H54 (cell line): ENCODE measurements at places on chromosomes 7 and 10.

DNA sequence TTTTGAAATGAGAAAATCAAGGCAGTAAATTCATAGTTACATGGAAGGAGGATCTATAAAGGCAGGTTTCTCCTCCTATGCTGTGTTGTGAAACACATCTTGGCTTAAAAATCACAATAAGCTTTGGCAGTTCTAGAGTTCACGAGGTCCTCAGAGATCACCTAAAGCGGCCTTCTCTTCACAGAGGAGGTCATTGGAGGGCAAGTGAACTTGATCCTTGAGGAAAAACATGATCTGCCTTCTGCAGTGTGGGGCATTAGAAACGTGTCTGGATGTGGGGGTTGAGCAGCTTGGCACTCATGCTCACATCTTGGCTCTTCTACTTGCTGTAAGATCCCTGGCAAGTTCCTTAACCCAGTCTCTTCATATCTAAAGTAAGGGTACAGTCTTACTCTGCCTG is 96.1 kb upstream of the BMPER start:
- DNase-seq = no peak

- DNase-seq = no peak
These were observed 7.0 kb upstream of the MUC17 start for GRCh38 chr7:101012931-101013330.

- no peak for DNase-seq
These were observed 200.6 kb upstream of the COBL start for GRCh38 chr7:51517187-51517586.

DNA sequence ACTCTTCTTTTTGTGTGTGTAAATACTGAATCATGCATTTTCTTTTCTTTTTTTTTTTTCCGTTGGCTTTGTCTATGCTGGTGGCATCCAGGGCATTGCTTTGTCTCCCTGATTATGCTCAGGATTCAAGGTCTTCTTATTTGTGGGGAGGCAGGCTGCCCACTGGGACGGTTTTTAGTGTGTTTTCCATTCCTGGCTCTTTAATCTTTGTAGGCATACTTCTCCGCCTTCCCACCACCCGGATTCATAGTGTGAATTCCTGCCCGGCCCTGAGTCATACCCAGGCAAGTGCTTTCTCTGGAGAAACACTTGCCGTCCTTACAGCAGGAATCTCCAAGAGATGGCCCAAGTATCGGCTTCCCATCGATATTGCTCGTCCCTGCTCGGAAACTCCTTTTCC is 5.2 kb downstream of the ZNF655 start:
- peak; percentile 40 for DNase-seq

DNA sequence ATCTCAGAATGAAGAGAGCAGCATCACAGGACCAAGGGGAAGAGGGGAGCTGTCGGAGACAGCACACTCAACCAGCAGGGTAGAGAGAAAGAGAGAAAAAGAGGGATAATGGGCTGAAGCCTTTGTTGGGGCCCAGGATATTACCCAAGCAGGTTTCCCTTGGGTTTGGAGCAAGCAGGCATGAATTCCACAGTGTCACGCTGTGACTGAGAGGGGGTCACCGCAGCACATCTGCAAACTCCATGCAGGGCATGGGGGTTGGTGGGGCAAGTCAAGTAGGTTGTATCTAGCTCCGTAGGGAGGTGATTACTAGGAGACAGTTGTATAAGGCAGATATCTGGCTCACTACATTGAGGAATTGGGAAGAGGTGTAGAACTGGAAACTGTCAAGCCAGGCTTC is 42.2 kb upstream of the SEMA3E start:
- DNase-seq = no peak

DNA sequence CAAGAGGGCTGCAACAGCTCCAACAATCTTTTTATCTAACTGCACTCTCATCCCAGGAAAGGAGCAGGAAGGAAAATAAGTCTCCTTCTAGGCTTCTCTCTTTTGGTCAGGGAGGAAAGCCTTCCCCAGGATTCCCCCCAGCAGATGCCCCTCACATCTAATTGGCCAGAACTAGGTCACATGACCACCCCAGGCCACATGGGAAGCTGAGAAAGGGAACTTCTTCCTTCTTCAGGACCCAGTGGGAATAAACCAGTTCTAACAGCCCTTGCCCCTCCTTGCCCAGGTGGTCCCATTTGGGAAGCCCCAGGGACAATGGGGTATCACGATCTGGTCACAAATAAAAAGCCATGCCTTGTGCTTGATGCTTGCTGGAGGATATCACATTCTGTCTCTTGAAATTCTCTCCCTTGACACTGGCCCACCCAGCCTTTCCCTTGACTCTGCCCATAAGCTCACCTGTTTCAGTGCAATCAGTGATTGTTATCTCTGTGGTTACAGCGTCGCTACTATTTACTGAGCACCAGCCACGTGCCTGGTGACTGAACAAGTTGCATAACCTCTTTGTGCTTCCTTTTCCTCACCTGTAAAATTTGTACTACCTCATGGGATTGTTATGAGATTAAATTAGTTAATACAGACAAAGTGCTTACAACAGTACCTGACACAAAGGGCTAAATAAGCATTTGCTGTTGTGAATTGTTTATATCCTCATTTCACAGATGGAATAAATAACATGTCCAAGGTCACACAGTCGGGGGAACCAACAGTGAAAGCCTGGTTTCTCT is 9.0 kb upstream of the TACR2 start:
- DNase-seq = no peak

- DNase-seq = no peak
These were observed 646.8 kb upstream of the NRP1 start for GRCh38 chr10:33981301-33981700.

DNA sequence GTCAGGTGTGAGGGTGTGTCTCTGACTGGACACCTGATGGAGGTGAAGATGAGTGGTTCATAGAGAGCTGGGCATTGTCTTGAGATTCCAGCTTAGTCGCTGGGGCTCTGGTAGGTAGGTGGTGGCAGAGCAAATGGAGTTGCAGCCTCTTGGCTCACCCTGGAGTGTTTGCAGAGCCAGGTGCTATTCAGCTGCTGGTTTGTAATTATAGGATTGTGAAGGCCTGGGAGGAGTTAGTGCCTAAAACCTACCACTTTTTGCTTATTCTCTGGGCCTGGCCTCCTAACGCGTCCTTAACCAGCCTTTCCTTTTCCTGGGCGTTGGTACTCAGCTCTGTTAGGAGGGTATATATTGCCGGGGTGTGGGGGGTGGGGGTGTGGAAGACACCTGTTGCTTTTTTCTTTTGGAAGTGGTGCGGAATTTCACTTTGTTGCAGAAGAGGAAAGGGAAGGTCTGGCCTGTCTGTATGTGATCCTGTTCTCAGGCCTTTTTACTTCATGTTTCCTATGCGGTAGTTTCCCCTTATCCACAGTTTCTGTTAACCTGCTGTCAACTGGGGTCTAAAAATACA is 3.2 kb downstream of the PPRC1 start:
- DNase-seq = no peak

DNA sequence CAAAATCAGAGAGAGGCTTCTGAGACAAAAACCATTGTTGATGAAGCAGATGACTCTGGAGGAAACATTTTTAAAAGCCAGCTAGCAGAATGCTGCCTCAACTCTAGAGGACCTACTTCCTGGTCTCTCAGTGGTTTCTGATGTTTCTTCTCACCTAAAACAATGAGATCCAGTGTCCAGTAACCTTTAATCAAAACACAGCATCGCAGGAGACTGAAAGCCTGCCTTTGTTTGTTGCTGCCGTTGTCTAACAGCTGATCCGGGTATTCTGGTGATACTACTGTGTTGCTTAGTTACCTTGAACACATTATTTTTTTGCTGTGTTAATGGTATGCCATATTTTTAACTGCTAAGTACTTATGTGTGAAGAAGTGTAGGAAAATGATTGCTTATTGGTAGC is 70.9 kb downstream of the WIPF3 start:
- DNase-seq = no peak

- DNase-seq = no peak
These were observed 55.5 kb downstream of the HGF start for GRCh38 chr7:81714306-81714705.

DNA sequence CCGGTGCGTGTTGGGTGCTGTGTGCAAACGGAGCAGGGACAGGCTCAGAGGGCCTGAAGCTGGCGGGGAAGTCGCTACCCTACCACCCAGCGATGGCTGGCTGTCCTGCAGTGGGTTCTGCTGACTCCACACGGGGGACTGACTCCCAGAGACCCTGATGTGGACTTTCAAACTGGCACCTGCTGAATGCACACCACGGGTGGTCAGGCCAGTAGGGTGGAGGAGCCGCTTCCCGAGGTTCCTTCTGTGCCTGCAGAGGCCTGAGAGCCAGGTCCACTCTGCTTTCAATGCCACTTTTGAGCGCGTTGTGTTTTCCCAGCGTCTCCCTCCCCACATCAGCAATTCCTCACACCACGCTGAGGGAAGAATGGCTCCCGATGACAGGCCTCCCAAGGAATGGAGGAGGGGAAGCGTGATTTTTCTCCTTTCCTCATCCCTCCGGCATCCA is 135.3 kb downstream of the ADARB2 start:
- DNase-seq = no peak

DNA sequence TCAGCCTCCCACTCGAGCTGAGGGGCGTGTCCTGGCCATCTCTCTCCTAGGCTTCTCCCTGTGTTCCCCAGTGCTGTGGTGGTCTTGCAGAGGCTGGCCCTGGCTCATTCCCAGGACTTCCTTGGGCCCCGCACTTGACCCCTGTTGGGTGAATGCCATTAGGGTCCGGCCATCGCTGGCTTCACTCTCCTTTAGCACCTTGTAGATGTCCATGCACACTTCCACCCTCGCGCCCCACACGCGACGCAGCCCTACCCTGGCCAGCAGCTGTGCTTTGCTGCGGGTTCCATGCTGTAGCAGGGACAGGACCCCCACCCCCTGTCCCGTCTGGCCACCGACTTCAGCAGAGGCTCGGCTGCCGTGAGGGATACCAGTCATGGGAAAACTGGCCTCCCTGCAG is 46.3 kb downstream of the PITRM1 start:
- DNase-seq = no peak

- DNase-seq = no peak
These were observed 45.0 kb upstream of the CSTF2T start for GRCh38 chr10:51744235-51745000.

- DNase-seq = no peak
These were observed 180.3 kb downstream of the NPSR1 start for GRCh38 chr7:34838329-34838728.

DNA sequence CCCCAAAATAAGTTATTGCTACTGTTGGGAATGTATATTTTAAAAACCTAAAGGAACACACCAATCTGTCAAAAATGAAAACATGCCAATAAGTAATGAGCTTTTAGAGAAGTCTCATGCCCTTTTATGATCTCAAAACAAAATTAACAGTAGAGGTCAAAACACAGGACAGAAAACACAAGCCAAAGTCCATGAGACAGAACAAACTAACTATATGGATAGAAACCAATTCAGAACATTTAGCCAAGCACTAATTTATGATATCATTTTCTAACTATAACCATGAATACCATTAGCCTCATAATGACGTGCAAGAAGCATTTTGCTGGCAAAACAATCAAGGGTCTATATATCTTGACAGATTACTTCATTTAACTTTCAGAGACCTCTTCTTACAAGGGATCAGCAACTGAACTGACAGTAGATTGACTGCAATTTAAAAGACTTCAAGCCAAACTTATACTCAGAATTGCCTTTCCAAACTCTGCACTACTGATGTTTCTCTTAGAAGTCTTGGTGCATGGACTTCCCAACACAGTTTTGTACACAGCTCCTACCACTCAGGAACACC is 200.9 kb downstream of the DOCK4 start:
- DNase-seq = no peak

DNA sequence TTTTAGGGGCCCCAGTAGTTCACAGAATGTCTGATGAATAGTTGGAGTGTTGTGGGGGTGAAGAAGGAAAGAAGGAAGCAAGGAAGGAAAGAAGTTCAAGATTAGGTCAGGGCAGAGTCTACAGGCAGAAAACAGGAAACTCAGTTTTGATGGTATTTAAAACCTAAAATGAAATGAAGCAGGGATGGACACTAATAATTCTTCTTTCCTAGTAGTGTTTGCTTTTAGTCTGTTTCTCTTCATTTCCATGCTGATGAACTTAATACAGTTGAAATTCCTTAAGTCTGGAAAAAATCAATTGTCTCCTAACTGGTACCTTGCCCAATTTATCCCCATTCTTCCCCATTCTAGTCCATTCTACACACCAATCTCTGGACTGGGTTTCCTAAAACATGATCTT is 59.0 kb upstream of the GSAP start:
- DNase-seq = no peak

GRCh38 chr7:3075441-3075840 is 31.8 kb upstream of the CARD11 start:
- no peak for DNase-seq

- DNase-seq = no peak
These were observed 26.5 kb downstream of the ASNS start for GRCh38 chr7:97845622-97846203.

DNA sequence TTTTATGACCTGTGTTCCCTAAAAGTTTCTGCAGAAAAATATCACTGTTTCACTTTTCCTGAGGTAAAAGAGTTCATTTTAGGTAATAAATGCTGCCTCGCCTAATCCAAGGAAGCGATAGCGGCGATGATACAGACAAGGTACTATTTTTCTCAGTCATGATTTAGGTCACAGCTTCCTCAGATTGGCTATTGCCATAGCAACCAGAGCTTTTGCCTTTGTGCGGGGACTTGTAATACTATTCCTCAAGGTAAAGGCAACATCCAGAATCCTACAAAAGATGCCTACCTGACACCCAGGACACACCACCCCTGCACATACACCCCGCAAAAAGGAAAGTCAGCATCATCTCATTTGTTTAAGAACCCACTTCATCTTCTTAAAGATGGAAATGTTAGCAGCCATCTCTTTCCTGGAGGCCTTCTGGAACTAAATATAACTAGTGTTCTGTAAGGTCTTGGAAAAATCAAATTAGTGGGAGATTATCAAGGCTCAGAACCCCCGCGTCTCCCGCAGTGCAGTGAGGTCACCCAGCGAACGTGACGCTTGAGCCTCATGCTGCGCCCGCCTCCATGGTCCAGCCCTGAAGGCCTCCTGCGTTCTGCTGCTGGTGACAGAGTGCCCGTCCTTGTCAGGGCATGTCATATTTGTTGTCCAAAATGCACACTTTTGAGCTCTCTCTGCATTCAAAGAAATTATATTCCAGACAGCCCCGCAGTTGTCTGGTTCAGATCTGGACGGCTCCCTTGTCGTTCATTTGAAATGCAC is 402.0 kb upstream of the RNF32 start:
- no peak for DNase-seq

GRCh38 chr10:13909516-13910258 is 322.9 kb downstream of the PRPF18 start:
- DNase-seq = no peak

DNA sequence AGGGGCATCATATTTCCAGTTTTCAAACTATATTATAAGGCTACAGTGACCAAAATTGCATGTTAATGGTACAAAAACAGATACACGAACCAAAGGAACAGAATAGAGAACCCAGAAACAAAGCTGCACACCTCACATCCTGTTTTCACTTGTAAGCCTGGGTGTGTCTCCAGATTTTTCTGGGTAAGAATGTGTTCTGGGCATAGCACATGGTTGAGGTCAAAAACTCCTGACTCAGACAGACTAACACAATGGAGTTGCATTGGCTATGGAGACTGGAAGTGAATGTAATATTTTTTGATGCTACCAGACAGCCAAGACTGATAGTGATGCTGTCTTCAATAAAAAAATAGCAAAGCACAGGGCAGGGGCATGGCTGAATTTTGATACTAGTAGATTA is 1175.2 kb downstream of the NXPH1 start:
- no peak for DNase-seq
